ENCODE measurements at places on chromosomes 5 and 9.
A peak's percentile ranks its signal among the peaks of the same experiment; 100 is the strongest.

DNA sequence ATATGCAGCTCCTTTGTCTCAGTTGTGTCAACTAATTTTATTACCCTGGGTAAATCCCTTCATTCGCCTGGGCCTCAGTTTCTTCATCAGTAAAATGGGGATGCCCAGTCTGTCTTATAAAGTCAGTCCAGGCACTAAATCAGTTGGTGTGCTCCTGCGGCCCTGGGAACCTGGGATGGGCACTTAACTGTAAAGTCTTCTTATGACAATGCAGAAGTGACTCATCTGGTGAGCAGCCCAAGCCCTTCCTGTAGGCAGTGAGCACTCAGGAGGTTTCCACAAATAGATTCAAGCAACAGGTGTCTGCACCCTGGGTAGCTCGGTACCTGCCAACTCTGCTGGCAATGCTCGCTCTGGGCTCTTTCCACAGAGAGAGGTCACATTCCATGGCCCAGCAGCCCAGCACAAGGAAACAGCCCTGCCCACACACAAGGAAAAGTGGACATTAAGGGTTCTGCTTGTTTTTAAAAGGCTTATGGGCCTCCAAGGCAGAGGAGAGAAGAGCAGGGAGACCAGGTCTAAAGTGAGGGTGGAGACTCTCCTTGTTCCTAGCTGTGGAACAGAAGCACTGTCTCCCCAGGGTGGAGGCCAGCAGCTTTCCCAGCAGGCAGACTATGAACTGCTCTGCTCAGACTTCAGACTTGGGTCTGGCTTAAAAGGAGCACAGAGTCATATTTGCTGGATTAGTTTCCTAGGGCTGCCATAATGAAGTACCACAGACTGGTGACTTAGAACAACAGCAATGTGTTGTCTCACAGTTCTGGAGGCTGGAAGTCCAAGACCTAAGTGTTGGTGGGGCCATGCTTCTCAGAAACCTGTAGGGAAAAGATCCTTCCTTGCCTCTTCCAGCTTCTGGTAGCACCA lies 89.7 kb upstream of the ADRA1B start:
- no peak for DNase-seq

DNA sequence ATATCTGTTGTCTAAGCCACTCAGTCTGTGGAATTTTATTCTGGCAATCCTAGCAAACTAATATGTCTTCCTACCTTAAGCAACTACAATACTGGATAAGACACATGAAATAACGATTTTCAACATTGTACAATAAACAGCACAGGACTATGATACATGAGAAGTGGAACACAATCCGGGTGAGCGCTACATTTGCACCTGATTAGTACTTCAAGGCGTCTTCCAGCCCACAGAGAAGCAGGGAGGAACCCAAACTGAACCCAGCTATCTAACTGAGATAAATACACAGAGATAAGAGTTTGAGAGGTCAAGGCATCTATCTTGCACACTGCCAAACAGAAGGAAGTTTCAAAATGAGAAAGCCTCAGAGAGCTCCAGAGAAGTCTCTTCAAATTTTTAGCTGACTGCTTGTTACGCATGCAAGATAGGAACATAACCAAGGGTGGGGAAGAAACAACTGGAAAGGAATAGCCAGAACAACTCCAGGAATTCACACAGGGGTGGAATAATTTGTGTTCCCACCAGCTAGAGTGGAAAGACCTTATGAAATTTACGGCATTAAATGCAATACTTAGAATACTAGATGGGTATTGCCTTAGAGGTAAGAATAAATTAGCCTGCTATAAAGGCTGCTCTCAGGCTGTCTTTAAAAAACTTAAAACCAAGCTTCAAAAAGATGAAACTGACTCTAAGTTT lies 481.8 kb downstream of the MTRR start:
- DNase-seq = no peak

DNA sequence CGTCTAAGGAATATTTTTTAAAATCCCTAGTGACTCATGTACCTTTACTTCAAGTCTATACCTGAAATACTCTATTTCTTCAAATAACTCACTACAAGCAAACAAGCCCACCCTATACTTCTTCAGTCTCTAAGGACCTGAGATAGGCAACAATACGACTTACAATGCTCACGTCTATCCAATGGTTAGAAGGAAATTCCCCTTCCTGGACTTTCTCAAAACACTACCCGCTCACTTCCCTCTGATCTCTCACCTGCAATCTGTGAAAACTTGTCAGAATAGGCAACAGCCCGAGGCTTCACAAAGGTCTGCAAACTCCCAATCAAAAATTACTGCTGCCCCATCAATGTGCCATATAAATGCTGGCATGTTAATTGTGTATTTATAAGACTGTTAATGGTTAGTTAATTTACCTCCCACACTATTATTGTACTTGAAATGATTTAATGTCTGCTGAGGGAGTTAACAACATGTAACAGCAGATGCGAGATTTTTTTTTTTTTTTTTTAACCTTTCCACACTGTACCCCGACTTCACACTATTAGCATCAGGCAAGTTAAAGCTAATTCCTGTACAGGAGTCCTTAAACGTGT lies 27.3 kb downstream of the MAPKAP1 start:
- DNase-seq = no peak

DNA sequence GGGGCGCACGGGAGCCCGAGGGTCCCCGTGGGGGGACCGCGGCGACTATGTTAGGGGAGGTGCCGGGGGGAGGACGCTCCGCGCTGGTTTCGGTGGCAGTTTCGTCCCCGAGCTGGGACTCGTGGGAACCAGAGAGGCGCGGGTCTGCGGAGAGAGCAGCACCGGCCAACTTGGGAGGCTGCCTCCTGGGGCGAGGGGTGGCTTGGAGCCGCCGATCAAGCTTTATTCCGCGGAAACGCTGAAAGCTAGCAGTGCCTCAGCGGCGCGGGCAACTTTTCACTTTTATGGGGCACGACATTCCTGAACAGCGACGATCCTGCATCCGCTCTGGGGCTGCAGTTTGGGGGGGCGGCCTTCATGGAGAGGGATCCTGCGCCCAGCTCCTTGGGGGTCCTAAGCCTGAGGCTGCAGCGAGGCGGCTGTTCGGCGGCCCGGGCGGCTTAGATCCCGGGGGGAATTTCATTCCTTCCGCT lies 369 bp downstream of the OCLN start:
- no peak for DNase-seq

GRCh38 chr5:9544502-9545135 lies 1.3 kb downstream of the SEMA5A start:
- DNase-seq = peak; percentile 59

GRCh38 chr9:94887721-94888120 lies 161.2 kb downstream of the AOPEP start:
- no peak for DNase-seq

- no peak for DNase-seq
Measured at GRCh38 chr5:173771121-173771724, 116.9 kb upstream of the CPEB4 start.

DNA sequence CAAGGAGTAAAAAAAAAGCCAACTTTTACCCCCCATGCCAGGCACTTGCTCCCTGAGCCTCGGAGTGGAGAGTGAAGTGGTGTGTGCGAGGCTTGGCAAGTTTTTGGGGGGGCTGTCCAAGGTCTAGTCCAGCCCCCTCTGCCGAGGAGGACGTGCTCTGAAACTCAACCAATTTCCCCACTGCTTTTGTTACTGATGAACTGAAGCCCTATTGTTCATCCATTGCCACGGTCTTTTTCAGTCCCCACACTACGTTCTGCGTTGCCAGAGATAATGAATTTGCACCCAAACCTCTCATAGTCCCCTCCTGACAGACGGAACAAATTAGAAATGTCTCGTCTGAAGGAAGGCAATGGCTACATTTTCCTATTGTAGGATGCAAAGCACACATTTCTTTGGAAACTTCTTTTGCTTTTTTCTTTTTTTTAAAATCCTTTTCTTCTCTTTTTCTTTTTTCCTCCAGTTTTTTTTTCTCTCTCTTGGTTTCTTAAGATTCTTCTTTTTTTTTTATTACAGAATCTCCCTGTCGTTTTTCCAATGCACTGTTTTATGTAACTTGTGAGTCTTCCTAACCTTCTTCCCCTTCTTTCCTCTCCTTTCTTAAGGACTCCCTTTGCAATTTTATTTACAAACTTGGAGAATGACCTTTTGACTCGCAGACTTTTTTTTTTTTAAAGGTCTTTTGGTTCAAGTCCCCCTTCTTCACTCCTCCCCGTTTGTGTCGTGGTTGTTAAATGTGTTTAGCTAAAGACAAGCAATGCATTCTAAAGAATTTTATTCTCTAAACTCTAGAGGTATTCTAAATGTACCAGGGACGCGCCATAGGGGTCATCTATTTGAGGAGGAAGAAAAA lies 209.5 kb downstream of the MEF2C start:
- no peak for DNase-seq

DNA sequence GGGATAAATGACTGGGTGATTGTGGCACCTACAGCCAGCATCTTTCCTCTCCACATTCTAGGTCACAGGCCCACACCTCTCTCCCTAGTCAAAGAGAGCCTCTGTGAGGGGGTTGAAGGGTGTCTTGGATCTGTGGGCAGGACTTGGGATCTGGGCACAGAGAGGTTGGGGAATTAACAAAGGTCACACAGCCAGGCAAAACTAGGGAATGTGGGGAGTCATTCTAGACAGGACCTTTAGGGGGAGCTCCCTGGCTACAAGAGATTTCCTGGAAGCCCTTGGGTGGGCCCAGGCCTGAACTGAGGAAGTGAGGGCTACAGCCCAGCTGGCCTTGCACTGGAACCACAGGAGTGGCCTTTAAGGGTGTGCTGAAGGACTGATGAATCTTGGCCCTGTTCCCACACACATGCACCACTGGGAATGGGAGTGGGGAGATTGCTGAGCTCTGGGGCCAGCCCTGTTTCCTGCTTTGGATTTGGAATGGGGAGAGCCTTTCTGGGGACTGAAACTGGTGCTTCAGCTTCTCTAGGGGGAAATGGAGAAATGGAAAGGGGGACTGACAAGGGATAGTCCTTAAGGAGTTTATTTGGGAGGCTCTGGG lies 12.4 kb upstream of the CXXC5 start:
- DNase-seq = no peak

- no peak for DNase-seq
Measured at GRCh38 chr9:74856989-74857388, 30.7 kb downstream of the TRPM6 start.

GRCh38 chr5:148433826-148434225 lies 50.1 kb downstream of the FBXO38 start:
- no peak for DNase-seq

DNA sequence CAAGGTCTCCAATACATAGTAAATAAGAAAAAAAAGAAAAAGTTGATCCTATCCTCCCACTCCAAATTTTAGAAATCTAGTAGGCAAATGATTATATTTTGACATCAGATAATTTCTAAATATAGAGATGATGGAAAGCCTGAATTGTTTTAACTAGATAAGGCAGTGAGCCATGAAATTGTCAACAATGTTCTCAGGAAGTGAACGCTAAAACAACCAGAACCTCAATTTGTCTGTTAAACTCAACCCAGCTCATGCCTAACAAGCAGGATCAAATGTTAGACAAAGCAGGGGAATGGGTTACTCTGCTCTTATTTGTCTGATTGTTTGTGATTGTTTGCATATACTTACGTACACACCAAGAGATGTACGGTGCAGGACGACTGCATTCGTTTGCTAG lies 49.2 kb downstream of the ESM1 start:
- DNase-seq = no peak

GRCh38 chr9:117325831-117326230 lies 89.0 kb downstream of the ASTN2 start:
- no peak for DNase-seq

DNA sequence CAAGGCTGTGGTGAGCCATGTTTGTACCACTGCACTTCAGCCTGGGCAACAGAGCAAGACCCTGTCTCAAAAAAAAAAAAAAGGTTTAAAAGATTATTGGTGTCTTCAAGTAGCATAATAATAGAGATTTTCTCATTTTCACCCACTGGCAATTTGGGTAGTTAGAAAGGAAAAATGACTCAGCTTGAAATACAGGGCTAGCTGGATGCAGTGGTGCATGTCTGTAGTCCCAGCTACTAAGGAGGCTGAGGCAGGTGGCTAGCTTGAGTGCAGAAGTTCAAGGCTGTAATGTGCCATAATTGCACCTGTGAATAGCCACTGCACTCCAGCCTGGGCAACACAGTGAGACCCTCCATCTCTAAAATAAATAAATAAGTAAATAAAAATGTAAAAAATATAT lies 111.1 kb downstream of the ARRDC3 start:
- DNase-seq = no peak

- no peak for DNase-seq
Measured at GRCh38 chr5:93327605-93328004, 253.4 kb downstream of the NR2F1-AS1 start.

GRCh38 chr5:107783551-107783950 lies 112.8 kb upstream of the EFNA5 start:
- DNase-seq = no peak

DNA sequence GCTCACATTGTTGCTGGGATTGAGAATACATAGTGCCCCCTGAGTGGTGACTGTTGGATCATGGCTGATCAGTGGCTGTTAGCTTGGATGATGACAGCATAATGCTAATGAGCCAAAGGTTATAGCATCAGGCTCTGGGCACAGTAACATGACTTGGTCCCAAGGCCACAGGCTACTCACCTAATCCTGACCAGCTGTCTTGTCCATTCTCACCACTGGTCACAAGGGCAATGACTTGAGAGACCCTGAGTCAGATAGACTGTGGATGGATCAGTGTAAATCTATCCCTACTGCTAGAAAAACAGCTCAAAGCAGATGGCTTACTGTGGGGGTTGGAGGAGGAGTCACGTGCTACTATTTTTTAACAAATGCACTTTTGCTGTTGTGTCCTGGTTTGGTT lies 74.7 kb downstream of the AOPEP start:
- no peak for DNase-seq

- DNase-seq = no peak
Measured at GRCh38 chr9:123960366-123960765, 30.4 kb upstream of the DENND1A start.

- no peak for DNase-seq
Measured at GRCh38 chr5:158586054-158586453, 513.7 kb downstream of the EBF1 start.

DNA sequence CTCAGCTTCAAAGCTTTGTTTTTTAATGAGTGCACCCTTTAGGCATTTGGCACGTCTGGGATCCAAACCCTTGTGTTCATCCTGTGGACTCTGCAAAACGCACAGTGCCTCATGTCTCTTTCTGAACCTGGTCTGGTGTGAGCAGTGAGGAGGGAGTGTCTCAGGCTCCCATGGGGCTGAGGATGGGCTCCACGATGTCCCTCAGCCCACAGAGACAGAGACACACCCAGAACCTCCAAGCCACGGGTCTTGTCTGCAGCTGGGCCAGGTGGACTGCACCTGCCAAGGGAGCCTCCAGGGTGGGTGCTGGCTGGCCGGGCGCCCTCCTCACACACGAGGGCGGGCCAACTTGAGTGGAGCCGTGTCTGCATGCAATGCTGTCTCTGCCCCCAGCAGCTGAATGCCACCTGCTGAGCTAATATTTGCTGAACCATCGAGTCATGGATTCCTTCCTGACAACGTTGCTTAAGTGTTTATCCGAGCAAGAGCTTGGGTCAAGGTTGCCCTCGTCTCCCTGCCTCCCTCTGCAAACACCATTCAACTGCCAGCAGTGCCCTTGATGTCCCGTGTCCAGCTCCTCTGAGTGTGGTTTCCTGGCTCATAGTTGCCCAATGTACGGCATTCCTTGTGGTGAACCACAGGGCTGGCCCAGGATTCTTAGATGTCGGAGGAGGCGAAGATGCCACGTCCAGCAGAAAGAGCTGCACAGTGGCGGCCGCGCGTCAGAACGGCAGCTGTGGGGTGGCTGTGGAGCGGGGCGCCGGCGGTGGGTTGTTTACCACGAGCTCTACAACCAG lies 31.4 kb upstream of the LPCAT1 start:
- DNase-seq = no peak

Measured in activated naive CD4-positive, alpha-beta T cell treated with anti-CD3 and anti-CD28 coated beads, Interleukin-2, amount 50 U/mL, for 72 hours (primary cell).